ENCODE measurements at places on chromosomes 5 and 9.

DNA sequence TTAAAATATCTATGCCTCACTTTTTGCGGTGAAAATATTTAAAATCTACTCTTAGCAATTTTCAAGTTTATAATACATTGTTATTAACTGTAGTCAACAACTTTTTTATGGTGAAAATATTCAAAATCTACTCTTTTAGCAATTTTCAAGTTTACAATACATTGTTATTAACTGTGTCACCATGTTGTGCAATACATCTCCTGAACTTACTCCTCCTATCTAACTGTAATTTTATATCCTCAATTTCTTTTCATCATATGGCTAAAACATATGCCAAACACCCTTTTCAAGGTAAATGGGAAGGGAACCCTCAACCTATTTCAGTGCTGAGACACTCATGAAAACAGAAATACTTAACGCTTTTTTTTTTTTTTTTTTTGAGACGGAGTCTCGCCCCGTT is 982.7 kb upstream of the DMAC1 start:
- DNase-seq, result no peak

DNA sequence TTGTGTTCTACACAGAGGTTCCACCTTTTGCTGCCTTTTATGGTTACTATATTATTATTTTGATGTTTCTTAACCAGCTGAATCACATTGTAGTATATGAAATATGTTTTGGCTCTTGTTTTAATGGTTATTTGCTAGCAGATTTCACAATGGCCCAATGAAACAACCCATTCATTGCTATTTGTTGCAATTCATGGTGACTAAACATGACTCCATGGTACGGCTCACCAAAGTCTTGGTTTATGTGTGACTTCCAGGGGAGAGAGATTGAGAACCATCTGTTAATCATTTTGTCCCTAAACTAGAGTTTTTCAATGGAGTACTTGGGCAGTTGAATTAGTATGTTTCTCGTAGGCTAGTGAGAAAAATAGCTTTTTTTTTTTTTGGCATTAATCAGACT is 108.4 kb downstream of the GHR start:
- DNase-seq, result no peak

GRCh38 chr9:126705767-126706697 is 92.3 kb downstream of the LMX1B start:
- no peak for DNase-seq

DNA sequence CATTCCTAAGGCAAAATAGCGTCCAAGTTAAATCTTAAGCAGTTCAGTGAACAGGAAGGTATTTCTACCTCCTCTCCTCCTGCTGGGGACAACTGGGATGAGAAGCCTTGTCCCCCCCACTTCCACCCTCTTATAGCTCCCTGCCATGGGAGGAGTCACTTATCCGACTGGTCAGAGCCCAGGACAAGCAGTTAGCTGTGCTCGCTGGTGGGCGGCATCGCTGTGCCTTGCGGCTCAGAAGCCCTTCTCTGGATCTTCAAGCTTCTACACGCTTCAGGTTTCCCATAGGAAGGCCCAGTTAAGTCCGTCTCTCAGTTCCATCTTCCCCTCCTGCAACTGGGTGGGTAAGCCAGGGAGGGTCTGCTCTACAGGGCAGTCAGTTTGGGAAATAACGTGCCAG is 77.2 kb downstream of the PAX5 start:
- no peak for DNase-seq

Data from glomerular endothelial cell (primary cell).